ENCODE measurements at places on chromosomes 6 and 20.

DNA sequence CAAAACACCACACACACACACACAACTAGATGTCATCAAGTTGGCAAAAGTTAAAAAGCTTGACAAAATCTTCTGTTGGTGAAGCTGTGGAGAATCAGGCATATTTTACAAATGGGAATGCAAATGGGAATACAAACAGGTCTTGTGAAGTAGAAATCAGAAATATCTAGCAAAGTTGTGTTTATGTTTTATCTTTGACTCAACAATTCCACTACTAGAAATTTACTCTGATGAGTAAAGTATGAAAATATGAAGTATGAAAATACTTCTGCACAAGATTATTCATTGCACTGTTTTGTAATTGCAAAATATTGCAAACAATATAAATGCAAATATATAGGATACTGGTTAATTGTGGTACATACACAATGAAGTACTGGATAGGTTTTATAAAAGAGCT, 1166.0 kb upstream of the GJE1 start:
- no peak for DNase-seq

- DNase-seq, result no peak
Measured at GRCh38 chr20:62215020-62215990, 4.8 kb downstream of the HRH3 start.

GRCh38 chr20:62809530-62810428, 5.1 kb downstream of the OGFR start:
- no peak for DNase-seq

GRCh38 chr6:134826889-134827737, 122.8 kb downstream of the ALDH8A1 start:
- peak; percentile 100 for DNase-seq

GRCh38 chr20:61191096-61191495, 61.0 kb upstream of the CDH4 start:
- DNase-seq, result no peak

DNA sequence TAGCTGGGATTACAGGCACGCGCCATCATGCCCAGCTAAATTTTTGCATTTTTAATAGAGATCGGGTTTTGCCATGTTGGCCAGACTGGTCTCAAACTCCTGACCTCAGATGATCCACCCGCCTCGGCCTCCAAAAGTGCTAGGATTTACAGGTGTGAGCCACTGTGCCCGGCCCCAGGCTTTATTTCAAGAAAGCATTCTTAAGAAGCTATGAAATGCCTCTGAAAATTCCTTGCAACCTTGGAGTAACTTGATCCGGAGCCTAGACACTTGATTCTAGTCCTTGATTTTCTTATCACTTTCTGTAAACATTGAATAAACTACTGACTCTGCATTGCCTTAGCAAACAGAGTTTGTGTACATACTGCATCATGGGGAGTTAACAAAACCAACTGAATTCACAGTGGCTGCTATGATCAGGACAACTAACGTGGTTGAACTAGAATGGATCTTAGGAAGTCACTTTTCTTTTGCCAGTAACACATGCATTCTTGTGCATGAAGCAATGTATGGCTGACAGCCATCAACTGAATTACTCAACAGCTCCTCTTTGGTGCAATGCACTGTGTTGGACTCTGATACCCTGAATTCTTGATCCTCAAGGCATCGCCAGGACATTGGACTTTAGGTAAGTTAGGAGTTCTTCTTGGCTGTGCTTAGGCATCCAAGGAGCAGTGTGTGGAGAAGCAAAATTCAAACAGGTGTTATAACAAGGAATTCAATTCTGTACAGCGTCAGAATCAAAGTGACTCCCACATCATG, 102.8 kb upstream of the TMEM170B start:
- DNase-seq, result no peak

DNA sequence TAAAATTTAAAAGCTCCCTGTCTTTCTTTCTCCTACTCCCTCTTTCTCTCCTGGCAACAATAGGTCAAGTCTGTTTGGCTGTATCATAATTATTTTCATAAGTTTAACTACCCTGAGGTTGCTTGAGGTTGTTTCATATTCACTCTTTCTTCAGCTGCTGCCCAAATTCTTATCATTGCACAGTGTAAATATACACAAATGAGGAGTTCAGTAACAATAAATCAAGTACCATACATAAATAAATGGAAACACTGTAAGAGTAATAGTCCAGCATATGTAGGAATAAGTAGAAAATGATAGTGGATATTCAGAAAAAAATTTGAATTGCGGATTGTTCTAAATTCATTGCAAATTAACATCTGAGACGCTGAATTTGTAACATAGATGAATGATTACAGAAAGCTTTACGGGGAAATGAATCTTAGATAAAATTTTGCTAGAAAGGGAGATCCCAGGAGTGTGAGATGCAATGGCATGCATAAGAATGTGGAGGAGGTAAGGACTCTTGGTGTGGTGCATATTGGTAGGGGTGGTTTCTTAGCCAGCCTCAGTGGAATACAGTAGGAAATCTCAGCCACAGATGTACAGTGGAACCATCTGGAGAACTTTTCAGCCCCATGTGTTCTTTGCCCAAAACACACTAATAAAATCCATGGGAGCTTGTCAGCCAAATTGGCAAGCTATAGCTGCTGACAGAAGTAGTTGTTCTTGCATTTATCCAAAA, 480.7 kb downstream of the HTR1B start:
- DNase-seq, result no peak

GRCh38 chr20:24634855-24635254, 165.4 kb downstream of the SYNDIG1 start:
- DNase-seq, result peak; percentile 85

GRCh38 chr20:41234546-41234945, 83.0 kb downstream of the ZHX3 start:
- no peak for DNase-seq

- no peak for DNase-seq
Measured at GRCh38 chr6:105836889-105837288, 249.2 kb upstream of the PRDM1 start.
